NCI-H526 treated with DMSO at 0.1 percent for 48 hours (cell line): ENCODE measurements at places on chromosomes 6 and 20.
A peak's percentile ranks its signal among the peaks of the same experiment; 100 is the strongest.

GRCh38 chr6:138468320-138469015, 30.8 kb downstream of the NHSL1 start:
- no peak for DNase-seq

DNA sequence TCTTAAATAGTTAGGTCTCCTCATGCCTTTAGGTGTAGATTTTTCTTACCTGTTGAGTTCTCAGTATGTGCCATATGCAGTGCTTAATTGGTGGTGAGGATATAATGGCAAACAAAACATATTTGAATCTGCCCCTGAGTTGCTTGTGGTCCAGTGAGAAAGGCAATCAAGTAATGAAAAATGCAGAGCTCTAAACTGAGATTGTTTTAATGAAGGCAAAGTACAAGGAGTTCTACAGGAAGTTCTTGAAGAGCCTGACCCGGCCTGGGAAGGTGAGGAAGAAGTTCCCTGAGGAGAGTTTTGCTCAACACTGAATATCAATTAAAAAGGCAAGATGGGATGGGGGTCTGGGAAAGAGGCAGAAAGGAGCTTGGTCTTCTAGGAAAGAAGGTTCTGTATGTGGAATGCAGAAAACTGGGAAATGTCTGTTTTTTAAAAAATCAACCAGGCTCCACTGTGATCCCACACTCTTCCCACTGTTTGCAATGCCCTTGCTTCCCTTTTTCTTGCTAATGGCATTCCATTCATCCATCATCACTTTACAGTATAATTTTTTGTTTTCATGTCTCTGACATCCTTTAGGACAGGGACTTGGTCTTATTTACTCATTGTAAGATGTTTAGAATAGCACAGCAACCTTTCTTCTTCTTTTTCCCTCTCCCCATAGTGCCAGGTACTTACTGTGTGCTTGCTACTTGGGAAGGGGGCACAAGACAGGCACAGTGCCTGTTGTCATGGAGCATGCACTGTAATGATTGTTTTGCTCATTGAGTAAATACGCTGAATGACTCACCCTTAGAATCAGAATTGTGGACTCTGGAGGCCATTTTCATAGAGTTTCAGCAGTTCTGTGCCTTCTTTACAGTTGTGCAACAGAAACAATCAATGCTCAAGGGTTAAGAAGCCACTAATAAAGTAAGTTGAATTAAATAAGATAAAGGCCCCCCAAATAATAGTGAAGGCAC, 64.3 kb downstream of the ANKS1A start:
- DNase-seq: no peak

DNA sequence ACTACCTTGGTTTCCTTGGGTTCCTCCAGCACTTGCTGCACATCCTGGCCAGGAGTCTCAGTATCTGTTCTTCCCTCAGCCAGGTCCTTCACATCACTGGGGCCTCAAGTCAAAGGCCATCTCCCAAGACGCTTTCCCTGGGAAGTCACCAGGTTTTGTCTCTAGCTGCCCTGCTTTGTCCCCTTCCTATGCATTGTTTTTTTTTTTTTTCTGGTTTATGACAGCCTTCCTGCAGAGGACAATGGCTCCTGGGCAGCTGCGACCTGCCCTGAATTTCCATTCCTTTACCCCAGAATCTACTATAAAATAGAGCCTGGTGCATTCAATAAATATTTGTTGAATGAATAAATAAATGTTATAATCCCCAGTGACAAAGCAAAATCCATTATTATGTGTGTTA, 687.3 kb downstream of the QKI start:
- no peak for DNase-seq

DNA sequence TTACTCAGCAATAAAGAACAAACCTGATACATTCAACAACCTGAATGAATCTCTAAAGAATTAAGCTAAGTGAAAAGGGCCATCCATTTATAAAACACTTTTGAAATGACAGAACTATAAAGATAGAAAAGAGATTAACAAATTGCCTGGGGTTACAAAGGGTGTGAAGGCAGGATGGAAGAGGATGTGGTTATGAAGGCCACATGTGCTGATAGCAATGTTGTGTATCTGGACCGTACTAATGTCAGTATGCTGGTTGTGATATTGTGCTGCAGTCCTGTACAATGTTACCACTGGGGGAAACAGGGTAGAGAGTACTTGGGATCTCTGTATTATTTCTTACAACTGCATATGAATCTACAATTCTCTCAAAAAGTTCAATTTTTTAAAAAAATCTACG, 36.4 kb downstream of the ELOVL5 start:
- no peak for DNase-seq

DNA sequence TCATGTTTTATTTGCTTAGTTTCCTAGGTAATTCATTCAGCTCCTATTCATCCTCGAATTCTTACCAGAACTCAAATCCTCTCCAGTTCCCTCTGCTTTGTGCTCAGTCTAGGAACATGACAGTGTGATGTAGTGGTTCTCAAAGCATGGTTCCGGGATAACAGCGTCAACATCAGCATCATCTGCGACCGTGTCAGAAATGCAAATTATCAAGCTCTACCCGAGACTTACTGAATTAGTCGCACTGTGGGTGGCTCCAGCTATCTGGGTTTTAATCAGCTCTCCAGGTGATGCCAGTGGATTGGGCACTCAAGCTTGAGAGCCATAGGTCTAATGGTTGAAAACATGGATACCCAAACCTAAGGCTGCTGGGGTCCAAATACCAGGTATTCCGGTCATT, 7.7 kb upstream of the STK35 start:
- DNase-seq: peak; percentile 29

GRCh38 chr6:166573511-166574216, 12.8 kb downstream of the RAMACL start:
- no peak for DNase-seq

- DNase-seq: no peak
Measured at GRCh38 chr20:57964011-57964862, 254.4 kb upstream of the PMEPA1 start.

DNA sequence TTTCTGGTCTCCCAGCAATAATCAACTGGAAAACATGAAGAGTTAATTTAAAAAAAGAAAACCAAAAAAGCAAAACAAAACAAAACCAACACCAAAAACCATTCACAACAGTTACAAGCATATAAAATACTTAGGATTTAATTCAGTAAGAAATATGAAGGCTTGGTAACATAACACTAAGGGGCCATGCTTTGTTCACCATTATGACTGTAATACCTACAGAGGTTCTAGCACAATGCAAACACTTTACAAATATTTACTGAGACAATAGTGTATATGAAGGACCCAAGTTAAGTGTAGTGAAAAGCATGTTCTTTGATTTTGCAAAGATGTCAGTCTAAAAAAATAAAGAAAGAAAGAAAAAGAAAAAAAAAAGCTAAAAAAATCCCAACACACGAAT, 109.8 kb upstream of the EMILIN3 start:
- no peak for DNase-seq

GRCh38 chr6:23091795-23092194, 522.4 kb downstream of the HDGFL1 start:
- DNase-seq: no peak

DNA sequence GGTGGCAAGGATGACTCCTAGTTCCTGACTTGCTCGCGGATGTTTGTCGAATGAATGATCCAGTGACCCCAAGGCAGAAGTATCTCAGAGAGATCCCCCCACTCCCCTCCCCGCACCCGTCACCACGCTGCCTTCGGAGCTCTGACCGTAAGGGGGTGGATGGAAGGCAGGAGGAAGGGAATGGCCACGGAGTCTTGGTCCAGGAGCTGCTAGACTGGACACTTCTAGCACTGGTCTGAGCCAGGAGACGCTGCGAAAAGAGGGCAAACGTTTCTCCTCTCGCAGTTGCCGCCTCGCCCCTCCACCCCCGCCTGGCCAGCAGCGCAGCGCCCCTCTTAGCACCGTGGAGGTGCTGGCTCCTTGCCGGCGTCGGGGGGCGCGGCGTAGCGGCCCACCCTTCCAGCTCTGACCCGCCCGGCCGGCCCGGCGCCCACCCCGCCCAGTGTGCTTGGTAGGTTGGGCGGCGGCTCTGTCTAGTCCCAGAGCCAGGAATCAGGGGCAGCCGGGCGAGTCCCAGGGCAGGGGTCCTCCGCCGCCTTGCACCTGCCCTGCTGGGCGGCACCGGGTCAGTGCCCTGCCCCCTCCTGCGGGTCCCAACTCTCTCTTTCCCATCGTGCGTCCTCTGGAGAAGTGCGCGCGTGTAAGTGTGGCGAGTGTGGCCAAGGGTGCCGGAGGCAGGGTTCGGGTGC, 2.4 kb upstream of the DBNDD2 start:
- peak; percentile 25 for DNase-seq

GRCh38 chr6:83696674-83697073, 12.2 kb downstream of the SNAP91 start:
- no peak for DNase-seq

DNA sequence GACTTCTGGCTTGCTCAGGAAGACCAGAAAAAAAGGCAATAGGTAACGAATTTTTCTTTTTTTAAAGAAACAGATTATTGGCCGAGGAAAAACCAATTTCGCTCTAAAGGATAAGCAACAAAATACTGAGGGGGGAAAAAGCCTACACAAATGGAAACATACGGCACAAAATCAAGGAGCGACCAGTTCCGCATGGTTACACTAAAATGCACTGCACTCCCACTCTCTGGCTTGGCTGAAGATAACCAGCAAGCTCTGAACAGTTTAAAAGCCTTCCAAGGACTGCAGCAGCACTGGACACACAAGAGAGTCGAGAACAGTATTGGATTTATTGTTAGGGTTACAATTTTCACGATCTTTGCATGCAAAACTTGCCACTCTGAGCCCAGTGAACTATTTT, 881 bp upstream of the MAP7 start:
- peak; percentile 42 for DNase-seq

GRCh38 chr6:33758815-33759216, 12.1 kb upstream of the IP6K3 start:
- DNase-seq: no peak

DNA sequence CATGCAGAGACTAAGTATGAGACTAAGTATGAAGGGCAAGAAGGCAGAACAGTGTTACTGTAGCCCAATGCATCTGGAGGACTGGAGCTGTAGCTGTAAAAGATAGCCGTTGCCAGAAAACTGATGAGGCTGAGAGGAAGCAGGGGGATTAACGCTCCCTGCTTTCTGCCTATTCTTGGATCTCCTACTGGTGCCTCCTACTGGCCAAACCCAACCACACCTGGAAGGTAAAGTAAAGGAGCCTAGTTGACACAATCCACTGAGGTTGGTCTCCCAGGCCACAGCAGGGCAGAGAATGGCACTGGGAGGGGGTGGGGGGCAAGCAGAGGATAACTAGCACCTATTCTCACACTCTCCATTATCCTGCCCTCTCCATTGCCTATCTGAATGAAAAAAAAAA, 105.0 kb upstream of the MRPS10 start:
- no peak for DNase-seq

DNA sequence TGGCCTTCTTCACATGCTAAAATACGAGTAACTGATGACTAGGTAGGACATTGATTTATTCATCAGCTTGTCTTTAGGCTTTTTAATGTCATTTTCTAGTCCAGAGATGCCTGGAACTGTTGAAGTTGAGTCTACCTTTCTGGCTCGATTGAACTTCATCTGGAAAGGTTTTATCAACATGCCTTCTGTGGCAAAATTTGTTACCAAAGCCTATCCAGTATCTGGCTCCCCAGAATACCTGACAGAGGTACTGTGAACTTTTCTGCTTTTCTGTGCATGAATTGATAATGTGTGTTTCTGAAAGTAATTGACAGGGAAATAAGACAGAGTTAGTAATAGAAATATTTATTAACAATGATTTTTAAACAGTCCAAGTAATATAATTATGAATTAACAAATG, 71.0 kb downstream of the PHF3 start:
- no peak for DNase-seq

DNA sequence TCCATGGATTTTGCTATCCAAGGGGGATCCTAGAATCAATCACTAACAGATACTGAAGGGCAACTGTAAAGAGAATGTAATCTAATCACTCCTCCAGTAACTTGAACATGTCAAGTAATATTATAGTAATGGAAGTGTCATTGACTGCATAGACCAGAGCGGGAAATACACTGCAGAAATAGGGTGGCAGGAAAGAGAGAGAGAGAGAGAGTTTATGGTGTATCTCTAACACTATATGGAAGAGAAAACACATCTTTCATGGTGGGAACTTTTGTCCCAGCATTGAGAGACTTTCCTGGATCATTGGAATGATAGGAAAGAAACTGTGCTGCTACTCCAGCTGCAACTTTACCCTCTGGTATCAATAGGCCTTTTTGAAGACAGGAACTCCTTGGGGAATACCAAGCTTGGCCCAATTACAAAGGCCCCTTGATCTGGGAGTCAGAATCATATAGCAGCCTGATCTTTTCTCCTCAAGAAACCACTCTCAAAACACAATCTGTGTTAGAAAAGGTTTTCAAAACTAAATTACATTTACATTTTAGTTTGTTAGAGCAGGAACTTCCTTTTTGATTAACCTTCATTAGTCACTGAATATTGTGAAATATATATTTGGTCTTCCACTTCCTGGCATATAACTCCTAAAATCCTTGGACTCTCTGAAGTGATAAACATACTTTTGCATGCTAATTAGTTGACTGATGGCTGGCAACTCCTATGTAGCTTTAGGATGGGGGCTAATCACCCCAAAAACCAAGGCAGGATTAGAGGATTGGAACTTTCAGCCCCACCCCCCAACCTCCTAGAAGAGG, 29.5 kb upstream of the RNGTT start:
- no peak for DNase-seq

DNA sequence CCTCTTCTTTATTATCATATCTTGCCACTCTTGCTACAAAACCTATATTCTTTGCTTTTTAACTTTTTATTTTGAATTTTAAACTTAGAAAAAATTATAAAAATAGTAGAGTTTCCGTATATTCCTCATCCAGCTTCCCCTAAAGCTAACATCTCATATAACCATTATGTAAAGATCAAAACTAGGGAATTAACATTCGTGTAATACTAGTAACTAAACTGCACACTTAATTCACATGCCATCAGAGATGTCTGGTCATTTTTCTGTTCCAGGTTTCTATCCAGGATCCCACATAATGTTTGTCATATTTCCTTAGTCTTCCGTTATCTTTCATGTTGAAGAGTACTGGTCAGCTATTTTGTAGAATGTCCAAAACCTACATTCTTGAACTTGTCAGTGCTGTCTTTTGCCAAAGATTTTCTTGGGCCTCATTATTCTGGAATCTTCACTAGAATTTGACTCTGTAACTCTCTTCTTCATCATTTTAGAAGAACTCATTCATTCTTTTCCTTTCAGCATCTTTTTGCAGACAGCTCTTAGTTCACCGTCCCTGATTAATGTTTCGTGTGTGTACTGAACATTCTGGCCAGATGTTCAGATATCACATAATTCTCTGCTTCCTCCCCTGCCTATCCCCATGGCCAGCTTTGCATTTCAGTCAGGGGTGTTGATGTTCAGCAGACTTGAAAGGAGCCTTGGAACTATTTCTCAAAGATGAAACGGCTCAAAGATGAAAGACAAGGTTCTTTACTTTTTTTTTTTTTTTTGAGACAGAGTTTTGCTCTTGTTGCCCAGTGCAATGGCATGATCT, 9.4 kb downstream of the CTNNBL1 start:
- DNase-seq: no peak
